Left lung (tissue), 14 donors: ENCODE measurements at places on chromosomes 3 and 15. TPM values are rescaled to one million over a fixed set of nuclear protein-coding genes. Genes with fewer than 3 reads are reported as not detected.
A peak's percentile ranks its signal among the peaks of the same experiment; 100 is the strongest.

Gene CLASP2
- 50.6 TPM for total RNA-seq

DNA sequence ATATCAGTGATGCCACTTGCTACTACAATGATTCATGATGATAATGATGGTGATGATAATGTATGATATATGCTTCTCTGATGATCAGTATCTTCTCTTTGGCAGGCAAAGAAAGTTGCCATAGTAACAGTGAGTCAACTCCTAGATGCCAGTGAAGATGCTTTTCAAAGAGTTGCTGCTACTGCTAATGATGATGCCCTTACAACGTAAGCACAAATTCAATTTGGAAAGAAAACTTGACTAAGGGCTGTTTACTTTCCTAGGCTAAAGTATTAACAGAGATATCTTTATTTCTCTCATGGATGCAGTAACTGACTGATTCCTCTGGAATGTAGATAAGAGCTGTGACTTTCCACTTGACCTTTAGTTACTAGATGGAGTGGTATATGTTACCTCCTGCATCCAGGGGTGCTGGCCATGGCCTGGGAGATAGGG is 27.8 kb downstream of the ADGRG7 start:
- no peak for DNase-seq
- H3K27ac ChIP-seq = no peak overlapping the region
- H3K27me3 ChIP-seq = no peaks in the 10 kb centered on the region
- no peaks in the 10 kb centered on the region for H3K4me1 ChIP-seq

DNA sequence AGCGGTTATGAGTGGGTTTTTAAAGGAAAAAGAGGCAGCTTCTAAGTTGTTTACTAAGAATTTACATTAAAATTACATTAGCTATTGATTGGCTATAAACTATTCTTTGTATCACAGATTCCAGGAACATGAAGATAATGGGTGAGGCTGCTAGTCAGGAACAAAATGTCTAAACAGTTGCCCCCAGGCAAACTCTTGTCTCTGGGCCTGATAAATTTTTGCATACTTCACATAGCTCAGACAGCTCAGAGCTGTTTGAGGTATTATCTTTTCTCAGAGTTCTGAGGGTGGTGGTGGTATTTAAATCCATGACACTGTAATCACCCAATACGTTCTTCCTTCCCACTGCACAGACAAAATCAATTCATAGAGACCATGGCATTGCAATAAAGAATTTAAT is 2.1 kb upstream of the HACD2 start:
- no peak overlapping the region for H3K4me3 ChIP-seq
- no peak for DNase-seq
- no peaks in the 10 kb centered on the region for H3K27me3 ChIP-seq
- no peak overlapping the region for H3K27ac ChIP-seq
- H3K36me3 ChIP-seq = peaks cover 10% of the 10 kb centered on the region

- DNase-seq = no peak
- H3K27ac ChIP-seq = no peak overlapping the region
- no peaks in the 10 kb centered on the region for H3K36me3 ChIP-seq
- no peak overlapping the region for H3K4me3 ChIP-seq
These were observed 212.1 kb upstream of the ROBO2 start for GRCh38 chr3:76827701-76828226.

DNA sequence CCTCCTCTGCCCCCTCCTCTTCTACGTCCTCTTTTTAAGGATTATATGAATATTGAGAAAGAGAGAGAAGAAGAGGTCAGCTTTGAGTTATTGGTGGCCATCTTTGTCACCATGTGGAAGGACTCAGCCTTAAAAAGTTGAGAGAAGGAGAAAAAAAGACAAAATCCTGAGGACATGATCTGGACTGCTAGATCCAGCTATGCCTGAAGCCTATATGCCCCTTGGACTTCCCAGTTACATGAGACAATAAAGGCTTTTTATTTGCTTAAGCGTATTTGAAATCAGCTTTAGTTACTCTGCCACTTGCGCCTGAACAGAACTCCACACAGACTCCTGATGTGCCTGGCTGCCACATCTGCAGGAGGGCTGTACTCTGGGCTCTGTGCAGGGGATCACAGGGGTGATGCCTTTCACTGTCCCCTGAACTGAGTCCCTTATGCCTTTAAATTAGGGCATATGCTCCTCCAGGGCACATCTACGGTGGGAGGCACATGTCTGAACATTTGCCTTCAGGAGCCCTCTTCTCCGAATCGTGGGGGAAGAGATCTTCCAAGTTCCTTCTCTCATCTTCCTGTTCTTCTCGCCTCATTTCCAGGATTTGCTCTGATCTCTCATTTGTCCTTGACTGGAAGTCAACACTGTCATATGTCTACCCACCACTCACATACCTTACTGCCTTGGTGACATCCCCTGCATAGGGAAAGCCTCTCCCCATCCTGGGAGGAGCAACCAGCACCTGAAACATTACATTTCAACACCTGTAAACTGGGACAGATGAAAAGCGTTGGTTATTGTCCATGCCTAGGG is 14.0 kb upstream of the PLA2G4E start:
- peaks cover 15% of the 10 kb centered on the region for H3K4me1 ChIP-seq
- DNase-seq = no peak
- H3K27me3 ChIP-seq = no peaks in the 10 kb centered on the region
- H3K4me3 ChIP-seq = no peak overlapping the region
- no peak overlapping the region for H3K27ac ChIP-seq

DNA sequence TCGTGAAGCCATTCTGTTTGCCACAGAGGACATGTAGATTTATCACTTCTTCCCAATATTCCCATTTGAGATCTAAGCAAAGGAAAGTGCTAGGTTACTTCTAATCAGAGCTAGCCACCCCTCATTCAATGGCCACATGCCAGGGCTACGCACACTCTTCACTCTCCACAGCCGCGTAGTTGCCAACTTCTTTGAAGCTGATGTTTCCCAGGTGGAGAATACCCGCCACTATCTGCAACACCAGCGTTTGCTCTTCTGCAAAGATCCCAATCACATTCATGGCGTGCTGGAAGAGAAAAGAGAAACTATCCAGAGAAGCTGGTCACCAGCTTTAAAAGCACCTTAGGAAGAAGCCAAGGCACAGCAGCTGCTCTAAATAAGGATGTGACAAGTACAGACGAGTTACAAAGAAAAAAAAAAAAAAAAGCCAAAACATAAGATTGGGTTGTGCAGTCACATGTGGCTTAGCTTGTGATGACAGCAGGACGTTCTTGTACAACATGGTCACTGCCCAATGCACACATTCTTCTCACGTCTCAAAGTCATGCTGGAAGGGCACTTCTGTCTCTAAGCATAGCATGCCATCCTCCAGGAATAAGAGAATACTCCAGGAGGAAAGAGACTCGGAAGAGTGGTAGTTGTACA is 16.4 kb downstream of the LDHAL6B start:
- peaks cover 3% of the 10 kb centered on the region for H3K4me1 ChIP-seq
- no peak overlapping the region for H3K27ac ChIP-seq
- peaks cover 27% of the 10 kb centered on the region for H3K36me3 ChIP-seq
- no peaks in the 10 kb centered on the region for H3K27me3 ChIP-seq

DNA sequence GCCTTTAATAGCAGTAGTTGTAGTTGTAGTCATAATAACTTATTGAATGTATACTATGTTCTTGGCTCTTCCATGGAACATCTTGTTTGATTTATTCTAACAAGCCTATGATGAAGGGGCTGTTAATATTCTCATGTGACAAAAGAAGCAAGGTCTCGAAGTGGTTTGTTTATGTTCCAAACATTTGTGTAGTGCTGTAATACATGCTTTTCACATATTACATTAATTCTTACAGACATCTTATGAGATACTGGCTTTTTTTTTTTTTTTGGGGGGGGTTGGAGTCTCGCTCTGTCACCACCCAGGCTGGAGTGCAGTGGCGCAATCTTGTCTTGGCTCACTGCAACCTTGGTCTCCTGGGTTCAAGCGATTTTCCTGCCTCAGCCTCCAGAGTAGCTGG is 252.3 kb downstream of the PTPRG start:
- H3K4me1 ChIP-seq = peaks cover 18% of the 10 kb centered on the region
- H3K36me3 ChIP-seq = no peaks in the 10 kb centered on the region
- H3K4me3 ChIP-seq = no peak overlapping the region
- H3K27me3 ChIP-seq = no peaks in the 10 kb centered on the region

GRCh38 chr3:113212150-113212843 is 940 bp downstream of the BOC start:
- H3K27ac ChIP-seq = no peak overlapping the region
- H3K4me1 ChIP-seq = no peaks in the 10 kb centered on the region
- H3K27me3 ChIP-seq = peaks cover 6% of the 10 kb centered on the region
- peak overlapping the region; percentile 47 for H3K4me3 ChIP-seq

Gene CPEB1
- total RNA-seq = 1.3 TPM

- no peak for DNase-seq
- H3K27me3 ChIP-seq = no peaks in the 10 kb centered on the region
- no peak overlapping the region for H3K4me3 ChIP-seq
- H3K27ac ChIP-seq = no peak overlapping the region
These were observed 39.0 kb downstream of the FSIP1 start for GRCh38 chr15:39743611-39744010.
